ENCODE measurements at places on chromosomes 16 and 17.

DNA sequence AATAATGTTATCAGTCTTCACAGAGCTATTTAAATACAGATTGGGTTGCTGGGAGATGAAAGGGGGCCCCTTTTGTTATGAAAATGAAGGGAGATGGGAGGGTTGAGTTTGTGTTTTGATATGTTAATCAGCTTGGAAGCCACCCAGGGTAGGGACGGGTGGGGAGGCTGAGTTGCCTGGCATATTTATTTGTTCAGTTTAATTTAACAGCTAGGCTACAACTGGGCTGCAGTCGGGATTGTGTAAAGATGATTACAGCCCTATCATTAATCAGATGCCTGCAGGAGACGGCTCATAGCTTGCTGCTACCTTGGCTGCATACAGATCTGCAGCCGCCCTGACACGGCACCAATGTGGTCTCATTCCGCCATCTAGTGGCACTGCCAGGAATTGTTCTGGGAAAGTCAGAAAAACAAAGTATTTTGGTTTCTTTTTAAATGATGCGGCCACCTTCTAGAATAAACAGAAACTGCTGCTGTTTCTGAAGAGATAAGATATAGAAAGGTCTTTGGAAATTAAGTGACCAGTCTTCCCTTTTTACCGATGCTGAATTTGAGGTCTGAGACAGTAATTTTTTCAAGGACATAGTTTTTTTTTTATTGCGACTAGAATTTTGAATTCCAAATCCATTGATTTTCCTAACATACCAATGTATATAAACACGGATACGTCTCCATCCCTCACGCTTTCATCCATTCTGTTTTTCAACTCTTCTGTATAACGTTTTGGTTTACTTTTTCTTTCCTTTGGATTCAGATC lies 458.0 kb upstream of the ASIC2 start:
- peak; percentile 49 for DNase-seq

GRCh38 chr17:71398800-71399219 lies 722.0 kb upstream of the SOX9 start:
- DNase-seq, result no peak

DNA sequence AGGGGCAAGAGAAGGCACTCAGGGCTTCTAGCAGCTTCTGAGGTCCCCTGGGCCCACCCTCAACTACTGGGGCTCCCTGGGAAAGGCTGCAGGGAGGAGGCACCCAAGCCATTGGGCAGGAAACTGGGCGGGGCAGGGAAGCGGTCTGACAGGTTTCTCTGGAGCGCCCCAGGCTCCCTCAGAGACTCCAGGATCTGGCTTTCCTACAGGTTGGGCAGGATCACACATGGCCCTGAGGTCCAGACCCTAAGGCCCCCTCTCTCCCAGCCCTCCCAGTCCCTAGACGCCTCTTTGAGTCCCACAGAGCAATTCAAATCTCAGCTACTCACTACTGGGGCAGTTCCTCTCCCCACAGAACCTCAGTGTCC lies 14.3 kb downstream of the JUP start:
- DNase-seq, result peak; percentile 47

DNA sequence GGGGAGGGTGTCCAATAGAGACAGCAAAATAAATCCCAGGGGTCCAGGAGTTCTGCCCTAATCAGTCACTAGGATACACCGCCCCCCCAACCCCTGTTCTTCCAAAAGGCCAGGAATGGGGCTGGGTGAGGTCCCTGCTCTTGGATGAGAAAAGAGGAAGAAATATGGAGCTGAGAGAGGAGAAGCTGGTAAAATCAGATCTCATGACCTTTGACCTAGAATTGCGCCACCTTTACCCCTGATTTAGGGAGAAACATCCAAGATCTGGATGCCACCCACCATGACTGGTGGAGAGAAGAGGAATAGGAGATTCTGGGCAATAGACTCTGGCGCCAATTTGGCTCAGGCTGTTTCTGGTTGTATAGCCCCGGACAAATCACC lies 707 bp upstream of the CACNB1 start:
- no peak for DNase-seq

- DNase-seq, result no peak
These were observed 2.3 kb upstream of the CLUH start for GRCh38 chr17:2713881-2714280.

DNA sequence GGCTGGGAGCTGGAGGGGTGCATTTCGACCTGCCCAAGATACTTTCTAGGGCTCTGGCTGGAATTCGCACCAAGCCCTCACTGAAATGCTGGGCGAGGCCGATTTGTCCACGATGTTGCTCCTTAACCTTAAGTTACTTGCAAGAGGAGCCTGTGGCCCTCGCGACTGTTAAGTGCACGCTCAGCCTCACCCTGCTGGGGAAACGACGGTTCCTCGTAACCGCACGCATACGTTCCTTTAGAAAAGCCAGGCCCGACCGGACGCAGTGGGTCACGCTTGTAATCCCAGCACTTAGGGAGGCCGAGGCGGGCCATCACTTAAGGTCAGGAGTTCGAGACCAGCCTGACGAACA lies 607 bp upstream of the NCOR1 start:
- peak; percentile 9 for DNase-seq

- no peak for DNase-seq
These were observed 87.7 kb downstream of the RTN4RL1 start for GRCh38 chr17:1937461-1937860.

- DNase-seq, result no peak
These were observed 677 bp downstream of the SULT1A2 start for GRCh38 chr16:28596115-28596630.

GRCh38 chr17:33687831-33688230 lies 394.7 kb upstream of the ASIC2 start:
- no peak for DNase-seq

DNA sequence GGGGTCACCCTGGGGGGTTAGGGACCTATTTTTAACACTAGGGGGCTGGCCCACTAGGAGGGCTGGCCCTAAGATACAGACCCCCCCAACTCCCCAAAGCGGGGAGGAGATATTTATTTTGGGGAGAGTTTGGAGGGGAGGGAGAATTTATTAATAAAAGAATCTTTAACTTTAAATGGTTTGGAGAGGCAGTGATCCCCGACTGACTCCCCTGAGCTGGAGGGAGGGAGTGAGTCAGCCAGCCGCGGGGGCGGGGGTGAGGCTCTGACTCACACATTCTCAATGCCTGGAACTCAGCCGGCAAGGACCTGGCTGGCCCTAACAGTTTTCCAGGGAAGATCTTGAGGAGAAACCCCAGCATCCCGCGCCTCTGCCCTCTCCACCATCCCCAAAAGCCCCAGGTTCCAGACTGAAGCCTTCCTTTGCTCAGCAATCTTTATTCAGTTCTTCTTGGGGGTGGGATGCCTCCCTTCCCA lies 1.5 kb downstream of the HCFC1R1 start:
- DNase-seq, result no peak

DNA sequence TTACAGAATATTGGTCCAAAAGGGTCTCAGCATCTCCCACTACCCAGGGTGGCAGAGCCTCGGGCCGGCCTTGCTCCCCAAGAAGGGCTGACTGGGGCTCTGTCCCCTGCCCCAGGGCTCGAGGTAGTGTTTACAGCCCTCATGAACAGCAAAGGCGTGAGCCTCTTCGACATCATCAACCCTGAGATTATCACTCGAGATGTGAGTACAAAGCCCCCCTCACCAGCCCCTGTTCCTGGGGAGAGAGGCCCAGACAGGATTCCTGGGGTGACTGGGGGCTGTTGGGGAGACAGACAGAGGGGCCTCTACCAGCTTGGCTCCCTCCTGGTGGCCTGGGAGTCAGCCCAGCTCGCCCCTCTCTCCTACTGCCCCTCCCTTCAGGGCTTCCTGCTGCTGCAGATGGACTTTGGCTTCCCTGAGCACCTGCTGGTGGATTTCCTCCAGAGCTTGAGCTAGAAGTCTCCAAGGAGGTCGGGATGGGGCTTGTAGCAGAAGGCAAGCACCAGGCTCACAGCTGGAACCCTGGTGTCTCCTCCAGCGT lies 6.1 kb upstream of the NLRC5 start:
- no peak for DNase-seq

DNA sequence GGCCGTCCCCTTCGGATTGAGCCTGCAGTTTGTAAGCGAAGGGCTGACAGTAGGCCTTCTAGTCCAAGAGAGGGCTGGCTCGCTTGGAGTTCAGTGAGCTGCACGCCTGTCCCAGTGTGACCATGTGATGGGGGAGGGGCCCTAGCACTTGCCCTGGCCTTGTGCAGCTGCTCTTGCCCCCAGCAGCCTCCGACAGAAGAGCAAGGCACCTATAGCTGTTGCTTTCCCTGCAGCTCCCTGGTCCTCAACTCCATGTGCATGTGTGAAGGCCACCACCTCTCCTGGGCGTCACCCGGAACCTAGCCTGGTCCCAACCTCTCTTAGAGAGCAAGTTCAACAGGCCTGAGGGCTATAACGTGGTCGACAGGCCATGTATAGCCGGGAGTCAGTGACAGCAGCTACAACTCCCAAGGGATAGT lies 5.6 kb downstream of the SPHK1 start:
- no peak for DNase-seq

- DNase-seq, result peak; percentile 80
These were observed 11.4 kb upstream of the CCL1 start for GRCh38 chr17:34374457-34374856.

- no peak for DNase-seq
These were observed 13.7 kb downstream of the KANSL1 start for GRCh38 chr17:46179375-46179999.

GRCh38 chr17:65005858-65006257 lies 50.7 kb downstream of the GNA13 start:
- DNase-seq, result no peak

DNA sequence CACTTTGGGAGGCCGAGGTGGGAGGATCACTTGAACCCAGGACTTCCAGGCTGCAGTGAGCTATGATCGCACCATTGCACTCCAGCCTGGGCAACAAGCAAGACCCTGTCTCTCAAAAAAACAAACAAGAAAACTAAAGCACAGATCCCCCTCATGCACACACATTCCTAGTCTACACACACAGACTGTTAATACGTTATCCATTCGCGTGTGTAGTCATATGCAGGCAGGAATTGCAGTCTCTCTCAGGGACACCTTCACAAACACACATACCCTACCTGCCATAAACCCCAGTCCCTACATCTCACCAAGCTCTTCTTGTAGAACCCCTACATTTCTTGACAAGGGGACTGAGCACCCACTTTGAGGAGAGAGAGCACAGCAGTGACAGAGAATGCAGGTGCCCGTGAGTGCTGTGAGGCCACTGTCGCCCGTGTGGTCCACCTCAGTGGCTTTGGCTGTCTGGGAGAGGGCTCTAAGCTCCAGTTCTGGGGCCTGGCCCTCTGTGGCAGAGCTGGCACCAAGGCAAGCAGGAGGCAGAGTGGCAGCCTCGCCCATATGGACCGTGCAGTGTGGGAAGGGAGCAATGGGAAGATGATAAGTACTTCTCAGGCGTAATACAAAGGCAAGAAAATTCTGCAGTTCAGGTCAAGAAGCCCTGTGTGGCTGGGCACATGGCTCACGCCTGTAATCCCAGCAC lies 59.0 kb upstream of the RPH3AL start:
- no peak for DNase-seq

- no peak for DNase-seq
These were observed 131.5 kb downstream of the OR1D5 start for GRCh38 chr17:2931876-2932275.

GRCh38 chr16:23874613-23875294 lies 39.0 kb downstream of the PRKCB start:
- no peak for DNase-seq

DNA sequence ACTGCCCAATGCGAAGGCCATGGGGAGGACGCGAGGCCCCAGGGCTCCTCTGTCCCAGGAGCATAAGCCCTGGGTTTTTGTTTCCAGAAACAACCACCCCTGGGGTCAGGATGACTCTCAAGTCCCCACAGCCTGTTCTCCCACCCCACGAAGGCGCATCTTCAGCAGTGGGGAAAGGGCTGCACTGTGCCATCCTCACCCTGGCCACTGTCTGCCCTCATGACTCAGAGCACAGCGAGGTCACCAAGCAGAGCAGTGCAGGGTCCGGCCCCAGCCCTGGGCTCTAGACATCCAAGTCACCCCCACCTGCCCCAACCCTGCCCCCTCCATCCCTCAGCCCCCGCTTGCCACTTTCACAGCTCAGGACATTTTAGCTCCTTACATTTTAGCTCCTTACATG lies 22.7 kb upstream of the KSR1 start:
- DNase-seq, result no peak

DNA sequence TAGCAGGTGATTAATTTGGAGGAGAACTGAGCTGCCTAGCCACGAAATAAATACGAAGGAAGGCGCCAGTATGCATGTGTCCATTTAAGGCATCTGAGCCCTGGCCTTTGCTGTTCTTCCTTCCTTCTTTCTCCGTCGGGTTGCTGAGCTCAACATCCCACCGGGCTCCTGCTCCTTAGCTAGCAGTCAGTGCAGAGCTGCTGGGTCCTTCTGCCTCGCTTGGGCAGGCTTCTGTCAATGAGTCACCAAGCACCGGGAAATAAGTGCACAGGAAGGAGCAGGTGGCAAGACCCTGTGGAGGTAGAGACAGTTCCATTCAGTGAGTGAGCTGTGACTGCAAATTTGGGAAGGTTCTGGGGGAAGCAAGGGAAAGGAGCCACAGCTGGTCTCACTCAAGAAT lies 120.7 kb downstream of the CCDC182 start:
- DNase-seq, result no peak

- DNase-seq, result no peak
These were observed 3.8 kb upstream of the FAM171A2 start for GRCh38 chr17:44367231-44367979.
